ENCODE measurements at places on chromosomes 7 and 10. TPM values are rescaled to one million over a fixed set of nuclear protein-coding genes. Genes with fewer than 3 reads are reported as not detected.

Gene FFAR4
- not detected for total RNA-seq

- no peak for DNase-seq
Measured at GRCh38 chr7:12888717-12889116, 201.3 kb downstream of the ARL4A start.

DNA sequence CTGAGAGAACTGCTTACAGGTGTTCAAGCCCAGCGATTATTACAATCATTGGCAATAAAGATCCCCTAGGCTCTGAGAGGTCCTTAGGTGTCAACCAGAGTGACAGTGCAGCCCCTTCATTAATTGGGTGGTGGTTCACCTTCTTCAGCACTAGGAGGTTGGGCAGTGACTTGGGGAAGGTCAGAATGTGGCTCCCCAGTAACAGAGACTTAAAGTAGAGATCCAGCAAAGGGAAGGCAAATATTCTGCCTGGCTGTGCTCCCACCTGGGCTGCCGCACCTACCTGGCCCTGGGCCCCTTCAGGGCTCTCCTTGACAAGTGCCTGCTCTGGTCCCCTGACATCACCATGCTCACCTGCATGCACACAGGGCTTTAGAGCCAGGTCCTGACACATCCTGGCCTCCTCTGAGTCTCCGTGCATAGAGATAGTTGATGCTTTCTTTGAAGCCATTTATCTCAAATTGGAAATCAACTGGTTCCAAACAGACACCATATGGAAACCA is 1.9 kb downstream of the CLRN3 start:
- DNase-seq: no peak

GRCh38 chr10:33365301-33365700 is 30.8 kb upstream of the NRP1 start:
- DNase-seq: no peak

Gene ING3
- total RNA-seq: 25.0 TPM

DNA sequence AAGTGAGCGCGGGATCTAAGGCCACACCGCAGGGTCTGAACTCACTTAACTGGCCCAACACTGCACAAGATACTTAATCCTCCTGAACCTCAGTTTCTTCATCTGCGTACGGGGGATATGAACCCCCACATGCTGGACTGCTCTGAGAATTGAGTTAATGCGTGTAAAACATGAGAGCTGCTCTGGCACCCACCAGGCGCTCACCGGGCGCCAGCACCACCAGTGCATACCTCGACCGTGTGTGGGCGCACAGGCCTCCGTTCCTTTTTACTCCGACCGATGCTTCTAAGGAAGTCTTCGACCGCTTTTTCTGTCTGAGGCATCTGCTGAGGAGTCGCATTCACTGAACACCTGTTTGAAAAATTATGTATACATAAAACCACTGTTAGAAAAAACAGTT is 27.2 kb downstream of the PITRM1 start:
- no peak for DNase-seq

- DNase-seq: no peak
Measured at GRCh38 chr7:133386205-133386604, 133.3 kb downstream of the EXOC4 start.

DNA sequence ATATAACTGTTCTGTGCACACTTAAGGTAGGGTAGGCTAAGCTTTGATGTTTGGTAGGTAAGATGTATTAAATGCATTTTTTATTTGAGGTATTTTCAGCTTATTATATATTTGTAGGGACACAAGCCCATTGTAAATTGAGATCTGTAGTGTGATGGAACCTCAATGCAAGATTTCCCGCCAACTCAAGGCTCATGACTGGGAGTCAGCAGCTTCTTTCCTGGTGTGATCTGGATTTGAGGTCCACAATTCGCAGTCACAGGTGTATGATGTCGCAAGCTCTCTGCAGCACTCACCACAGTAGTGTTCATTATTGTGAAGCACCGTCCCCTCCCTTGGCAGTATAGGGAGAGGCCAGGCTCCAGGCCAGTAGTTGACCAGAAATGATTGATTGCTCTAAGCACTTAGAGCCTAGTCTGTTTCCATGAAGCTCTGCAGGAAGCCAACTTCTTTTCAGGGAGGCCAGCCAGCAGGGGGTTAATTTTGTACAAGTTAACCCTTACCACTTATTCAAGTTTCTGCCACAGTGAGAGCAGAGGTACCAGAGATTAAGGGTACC is 54.9 kb downstream of the SEM1 start:
- DNase-seq: no peak

Gene OR2A12
- total RNA-seq: not detected

Gene PDGFA
- 7.7 TPM for total RNA-seq

- DNase-seq: no peak
Measured at GRCh38 chr7:144866189-144866588, 30.3 kb upstream of the TPK1 start.

DNA sequence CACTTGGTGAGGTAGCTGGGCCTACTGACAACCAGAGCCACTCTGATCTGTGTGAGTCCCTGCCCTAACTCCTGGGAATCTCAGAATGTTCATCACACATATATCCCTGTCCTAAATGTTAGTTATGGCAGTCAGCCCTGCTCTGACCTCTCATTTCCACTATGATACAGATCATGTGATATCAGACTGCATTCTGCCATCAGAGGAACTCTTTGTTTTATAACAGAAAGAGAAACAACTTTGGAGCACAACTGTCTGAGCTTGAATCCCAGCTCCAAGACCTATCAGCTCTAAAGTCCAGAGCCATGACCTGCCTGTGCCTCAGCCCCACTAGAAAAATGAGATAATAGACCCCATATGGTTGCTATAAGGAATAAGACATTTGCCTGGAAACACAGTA is 54.6 kb upstream of the ABCB4 start:
- no peak for DNase-seq

Gene FBXL15
- 9.9 TPM for total RNA-seq

DNA sequence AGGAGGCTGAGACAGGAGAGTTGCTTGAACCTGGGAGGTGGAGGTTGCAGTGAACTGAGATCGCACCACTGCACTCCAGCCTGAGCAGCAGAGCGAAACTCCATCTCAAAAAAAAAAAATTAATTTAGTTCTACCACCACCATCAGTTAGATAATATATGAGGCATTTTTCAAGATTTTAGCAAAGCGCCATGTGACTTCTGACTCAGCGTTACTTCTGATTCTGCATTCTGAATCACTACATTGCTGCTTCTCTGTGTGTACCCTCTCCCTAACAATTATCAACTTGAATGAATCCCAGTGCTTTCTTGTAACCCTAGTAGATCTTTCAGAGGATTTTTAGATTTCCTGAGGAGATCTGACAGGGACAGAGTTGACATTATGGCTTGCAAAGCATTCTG is 176.8 kb upstream of the SORCS1 start:
- DNase-seq: no peak

Gene OPALIN
- total RNA-seq: not detected

Gene CTAGE4
- 2.2 TPM for total RNA-seq

GRCh38 chr10:104340111-104340526 is 1.9 kb upstream of the ITPRIP start:
- no peak for DNase-seq

Gene SPDYE16
- not detected for total RNA-seq

Gene BAMBI
- 0.59 TPM for total RNA-seq

DNA sequence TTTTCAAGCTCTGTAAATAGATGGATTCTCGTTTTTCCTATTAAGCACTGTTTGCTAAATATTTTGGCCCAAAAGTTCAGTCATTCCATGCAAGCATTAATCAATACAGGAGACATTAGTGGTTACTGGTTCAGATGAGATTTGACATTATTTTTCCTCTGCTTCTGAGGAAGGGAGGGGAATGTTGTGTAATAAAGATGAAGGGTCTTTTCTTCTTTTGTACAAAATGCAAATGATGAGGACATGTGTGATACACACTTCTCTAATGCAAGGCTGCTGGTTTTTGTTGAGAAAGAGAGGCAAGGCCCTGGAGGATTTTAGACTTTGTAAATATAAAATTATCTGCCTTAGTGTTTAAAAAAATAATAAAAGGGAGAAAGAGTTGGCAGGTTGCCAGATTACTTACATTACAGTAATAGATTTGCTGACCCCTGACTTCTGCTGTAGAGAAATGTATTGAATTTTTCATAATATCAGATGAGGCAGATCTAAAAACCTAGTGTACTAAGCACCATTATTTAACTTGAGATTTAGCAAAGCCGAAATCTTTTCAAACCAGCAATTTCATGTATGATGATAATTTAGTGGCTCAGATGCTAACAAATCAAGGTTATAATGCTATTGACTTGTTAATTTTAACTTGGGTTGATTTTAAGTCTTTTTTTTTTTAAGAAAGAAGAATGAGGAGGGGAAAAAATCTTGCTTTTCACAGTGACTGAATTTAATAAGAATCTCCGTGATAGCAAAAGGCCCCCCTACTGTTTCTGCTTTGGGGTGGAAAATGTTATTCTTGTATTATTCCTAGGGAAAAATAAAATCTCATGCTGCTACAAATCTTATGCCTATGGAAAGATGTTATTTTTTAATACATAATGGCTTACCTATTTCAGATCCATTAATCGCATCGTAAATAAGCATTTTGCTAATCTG is 180.1 kb downstream of the ARID5B start:
- DNase-seq: no peak

Gene PRR15
- total RNA-seq: not detected

- DNase-seq: no peak
Measured at GRCh38 chr7:133139801-133140200, 57.9 kb upstream of the CHCHD3 start.

DNA sequence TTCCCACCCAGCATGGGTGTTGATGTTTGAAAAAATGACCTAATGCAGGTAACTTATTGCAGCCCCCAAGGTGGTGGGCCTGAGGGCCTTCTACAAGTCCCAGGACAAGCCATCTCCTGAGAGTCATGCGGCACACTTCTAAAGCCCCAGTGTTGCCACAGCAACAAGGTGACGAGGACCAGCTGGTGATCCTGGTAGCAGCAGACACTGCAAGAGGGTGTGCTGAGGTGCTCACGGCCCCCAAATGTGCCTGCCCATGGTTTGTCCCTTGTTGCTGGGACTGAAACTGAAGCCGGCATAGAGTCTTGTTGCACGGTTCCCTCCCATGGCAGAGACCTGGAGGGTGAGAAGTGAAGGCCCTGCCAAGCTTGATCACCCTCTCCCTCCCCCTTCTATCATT is 333.2 kb upstream of the MGMT start:
- no peak for DNase-seq

Gene PNLIPRP3
- total RNA-seq: not detected

DNA sequence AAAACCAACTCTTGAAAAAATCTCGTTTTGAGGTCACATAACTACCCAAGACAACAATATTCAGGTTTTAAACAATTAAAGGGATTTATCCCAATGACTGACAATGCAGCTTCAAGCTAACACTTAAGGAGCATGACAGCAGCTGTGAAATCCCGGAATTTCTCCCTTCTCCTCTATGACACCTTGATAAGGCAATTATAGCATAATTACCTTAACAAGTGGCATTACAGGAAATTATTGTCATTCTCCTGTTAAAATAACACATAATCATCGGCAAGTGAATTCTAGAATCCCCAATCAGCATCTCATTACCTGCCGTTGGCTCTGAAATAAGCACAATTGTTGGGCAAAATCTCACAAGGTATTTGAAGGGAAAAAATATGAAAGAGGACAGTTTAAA is 417.0 kb upstream of the PFKP start:
- no peak for DNase-seq

Measured in activated naive CD4-positive, alpha-beta T cell treated with anti-CD3 and anti-CD28 coated beads for 36 hours (primary cell).